ENCODE measurements at places on chromosomes 13 and 19.

DNA sequence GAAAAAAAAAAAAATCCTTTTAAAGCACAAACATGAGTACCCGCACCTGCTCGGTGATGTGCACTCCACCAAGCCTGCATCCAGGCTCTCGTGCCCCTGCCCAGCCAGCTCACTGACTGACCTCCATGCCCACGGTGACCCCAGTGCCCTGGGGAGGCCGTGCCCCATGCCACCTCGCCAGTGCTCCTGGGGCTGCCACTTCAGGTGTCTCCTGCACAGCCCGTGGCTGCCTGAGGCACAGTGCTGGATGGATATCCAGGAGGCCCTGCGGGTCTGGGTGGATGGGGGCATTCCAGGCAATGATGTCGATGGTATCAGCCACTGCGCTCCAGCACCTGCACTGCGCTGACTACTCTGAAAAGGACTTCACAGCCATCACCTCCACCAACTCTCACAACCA lies 9.0 kb downstream of the PPP6R1 start:
- DNase-seq, result no peak

GRCh38 chr13:22194106-22194805 lies 523.4 kb downstream of the FGF9 start:
- DNase-seq, result no peak

- DNase-seq, result no peak
These were observed at the start of gene LILRB4 for GRCh38 chr19:54662730-54663129. Gene LILRB4 (plus strand): TSS chr19:54662985. CDS start chr19:54663034, 49 bp downstream.

GRCh38 chr13:35732565-35732964 lies 256.1 kb upstream of the MAB21L1 start:
- no peak for DNase-seq
